ENCODE measurements at places on chromosomes 6 and 20. TPM values are rescaled to one million over a fixed set of nuclear protein-coding genes. Genes with fewer than 3 reads are reported as not detected.

GRCh38 chr6:70456735-70457134 lies 43.4 kb downstream of the FAM135A start:
- DNase-seq = no peak

- DNase-seq = no peak
Observed at GRCh38 chr6:50831186-50831585, 12.5 kb downstream of the TFAP2B start.

- peak; percentile 70 for DNase-seq
Observed at GRCh38 chr20:13340088-13340487, 119.0 kb downstream of the ISM1 start.

GRCh38 chr20:17610566-17611289 lies 40.9 kb downstream of the DSTN start:
- no peak for DNase-seq

DNA sequence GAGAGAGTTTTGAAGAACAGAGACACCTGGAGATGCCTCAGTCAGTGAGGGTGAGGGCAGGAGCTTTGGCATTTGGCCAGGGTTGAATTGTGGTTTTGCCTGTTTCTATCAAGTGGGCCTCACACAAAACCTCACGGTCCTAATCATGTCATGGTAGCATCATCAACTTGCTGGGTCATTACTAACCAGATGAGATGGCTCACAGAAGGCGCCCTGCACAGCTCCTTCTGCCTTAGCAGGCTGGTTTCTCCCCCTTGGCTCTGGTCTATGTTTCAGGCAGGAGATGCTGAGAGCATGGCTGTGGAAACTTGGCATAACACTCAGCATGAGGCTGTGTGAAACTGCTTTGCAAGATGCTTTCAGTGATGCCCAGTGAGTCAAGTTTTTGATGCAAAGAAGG lies 99.3 kb downstream of the LRRC1 start:
- DNase-seq = peak; percentile 77

- DNase-seq = no peak
Observed at GRCh38 chr6:40194447-40195170, 260.3 kb upstream of the MOCS1 start.

DNA sequence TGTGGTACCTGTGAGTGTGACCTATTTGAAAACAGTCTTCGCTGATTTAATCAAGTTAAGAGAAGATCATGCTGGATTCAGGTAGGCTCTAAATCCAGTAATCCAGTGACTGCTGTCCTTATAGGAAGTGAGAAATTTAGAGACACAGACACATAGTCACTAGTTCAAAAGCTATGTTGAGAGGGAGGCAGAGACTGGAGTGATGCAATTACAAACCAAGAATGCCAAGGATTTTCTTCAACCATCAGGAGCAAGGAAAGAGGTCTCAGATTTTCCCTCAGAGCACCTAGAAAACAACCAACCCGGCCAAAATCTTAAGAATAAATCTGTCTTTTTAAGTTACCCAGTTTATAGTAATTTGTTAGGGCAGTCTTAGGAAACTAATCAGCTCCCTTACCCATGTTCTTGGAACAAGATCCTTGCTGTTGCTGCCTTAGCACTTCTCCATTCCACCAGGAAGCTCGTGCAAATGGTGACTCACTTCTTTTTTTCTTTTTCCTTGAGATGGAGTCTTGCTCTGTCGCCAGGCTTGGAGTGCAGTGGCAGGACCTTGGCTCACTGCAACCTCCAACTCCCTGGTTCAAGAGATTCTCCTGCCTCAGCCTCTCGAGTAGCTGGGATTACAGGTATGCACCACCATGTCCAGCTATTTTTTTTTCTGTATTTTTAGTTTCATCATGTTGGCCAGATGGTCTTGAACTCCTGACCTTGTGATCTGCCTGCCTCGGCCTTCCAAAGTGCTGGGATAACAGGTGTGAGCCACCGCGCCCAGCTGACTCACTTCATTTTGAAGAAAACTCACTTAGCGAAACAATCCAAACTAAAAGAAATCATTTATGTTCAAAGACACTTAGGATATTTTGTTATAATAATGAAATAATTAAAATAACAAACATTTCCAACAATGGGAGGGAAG lies 34.4 kb upstream of the ZNF184 start:
- DNase-seq = no peak

DNA sequence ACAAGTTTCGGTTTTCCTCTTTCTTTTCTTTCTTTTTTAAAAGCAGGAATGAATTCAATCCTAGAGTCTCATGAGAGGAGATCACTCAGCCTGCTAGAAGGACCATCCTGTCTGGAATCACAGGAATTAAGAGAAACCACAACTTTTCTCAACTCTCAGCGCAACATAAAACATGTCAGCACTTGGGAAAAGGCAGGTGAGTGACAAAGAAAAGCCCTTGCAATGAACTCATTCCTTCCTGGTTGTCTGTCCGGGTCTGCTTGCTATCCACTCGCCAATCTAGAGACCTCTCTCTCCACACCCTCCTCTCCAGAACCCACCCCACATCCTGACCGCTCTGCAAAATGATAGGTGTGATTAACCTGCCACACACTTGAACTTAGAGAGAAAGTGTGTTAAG lies 253.8 kb downstream of the LY86 start:
- DNase-seq = no peak

DNA sequence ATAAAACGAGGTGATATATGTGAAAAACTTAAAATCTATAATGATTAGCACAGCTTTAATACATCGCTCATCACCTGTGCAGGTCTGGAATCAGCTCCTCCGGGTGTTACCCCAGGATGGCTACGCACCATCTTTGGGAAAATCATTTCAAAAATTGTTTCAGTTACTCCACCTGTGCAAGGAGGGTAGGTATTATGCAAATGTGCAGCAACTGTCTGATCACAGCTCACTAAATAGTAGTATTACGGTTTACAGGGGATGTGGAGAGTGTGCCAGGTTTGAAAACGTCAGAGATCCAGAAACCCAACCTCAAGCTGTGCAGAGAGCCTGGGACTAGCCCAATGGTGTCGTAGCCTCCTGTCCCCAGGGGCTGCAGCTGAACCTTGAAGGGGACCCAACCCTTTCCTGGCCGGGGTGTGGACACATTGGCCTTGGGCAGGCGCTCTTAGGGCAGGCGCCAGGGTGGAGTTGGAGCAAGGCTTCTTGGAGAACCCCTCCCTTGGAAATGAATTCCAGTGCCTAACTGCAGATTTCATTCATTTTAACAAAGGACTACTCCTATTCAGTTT lies 24.2 kb upstream of the SGK1 start:
- no peak for DNase-seq

- DNase-seq = peak; percentile 55
Observed at GRCh38 chr6:149716181-149716963, 1.5 kb downstream of the LATS1 start.

- no peak for DNase-seq
Observed at GRCh38 chr6:133768656-133769295, 120.1 kb upstream of the TCF21 start.

DNA sequence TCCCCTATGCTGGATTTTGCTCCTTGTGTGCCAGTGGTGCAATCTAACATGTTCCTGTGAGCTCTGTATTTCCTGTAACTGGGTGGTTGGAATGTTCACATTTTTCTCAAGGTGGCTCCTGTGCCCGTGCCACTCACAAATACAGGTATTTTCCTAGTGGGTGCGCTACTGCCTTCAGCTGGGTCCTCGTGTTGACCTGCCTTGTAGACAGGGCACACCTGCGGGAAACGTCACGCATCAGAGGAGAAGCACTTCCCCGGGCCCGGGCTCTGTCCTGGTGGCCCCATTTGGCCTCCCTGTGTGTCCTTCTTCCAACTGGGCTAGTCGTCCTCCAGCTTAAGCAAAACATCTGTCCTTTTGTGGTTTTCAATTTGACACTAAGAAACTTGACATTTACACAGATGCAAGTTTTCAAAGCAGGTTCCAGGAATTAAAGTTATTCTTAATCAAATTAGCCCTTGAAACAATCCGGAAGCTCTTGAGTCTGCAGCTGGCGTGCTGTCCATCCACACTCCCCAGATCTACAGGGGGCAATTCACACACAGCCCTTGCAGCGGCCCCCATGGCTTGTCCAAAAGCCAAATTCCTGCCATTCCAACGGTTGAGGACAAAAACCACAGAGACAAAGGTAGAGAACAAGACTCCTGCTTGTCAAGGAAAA lies 275.1 kb downstream of the CDC5L start:
- no peak for DNase-seq

Gene RBPJL
- polyA plus RNA-seq = not detected

Gene MYCT1
- not detected for polyA plus RNA-seq

Measured in GM23248 (cell line).